ENCODE measurements at places on chromosomes 4 and X.

- peaks cover 7% of the 10 kb centered on the region for H3K36me3 ChIP-seq
- peaks cover 5% of the 10 kb centered on the region for H3K4me1 ChIP-seq
- H3K27ac ChIP-seq = peak overlapping the region; percentile 34
- H3K27me3 ChIP-seq = peaks cover 69% of the 10 kb centered on the region
- DNase-seq = no peak
- H3K4me3 ChIP-seq = no peak overlapping the region
Observed at GRCh38 chr4:4881432-4881831, 22.0 kb downstream of the MSX1 start.

- H3K4me1 ChIP-seq = no peaks in the 10 kb centered on the region
- H3K4me3 ChIP-seq = no peak overlapping the region
- no peak for DNase-seq
- no peaks in the 10 kb centered on the region for H3K36me3 ChIP-seq
- H3K27ac ChIP-seq = no peak overlapping the region
Observed at GRCh38 chrX:109312757-109313156, 169.1 kb downstream of the GUCY2F start.

- no peak overlapping the region for H3K4me3 ChIP-seq
- no peak overlapping the region for H3K27ac ChIP-seq
- H3K36me3 ChIP-seq = peaks cover 3% of the 10 kb centered on the region
- no peaks in the 10 kb centered on the region for H3K4me1 ChIP-seq
- DNase-seq = no peak
Observed at GRCh38 chr4:121299367-121299766, 81.5 kb downstream of the QRFPR start.

GRCh38 chrX:119685225-119686066 lies 7.5 kb downstream of the SEPTIN6 start:
- peaks cover 34% of the 10 kb centered on the region for H3K4me1 ChIP-seq
- H3K36me3 ChIP-seq = no peaks in the 10 kb centered on the region
- no peaks in the 10 kb centered on the region for H3K27me3 ChIP-seq
- peak overlapping the region; percentile 86 for H3K4me3 ChIP-seq
- peak overlapping the region; percentile 98 for H3K27ac ChIP-seq

DNA sequence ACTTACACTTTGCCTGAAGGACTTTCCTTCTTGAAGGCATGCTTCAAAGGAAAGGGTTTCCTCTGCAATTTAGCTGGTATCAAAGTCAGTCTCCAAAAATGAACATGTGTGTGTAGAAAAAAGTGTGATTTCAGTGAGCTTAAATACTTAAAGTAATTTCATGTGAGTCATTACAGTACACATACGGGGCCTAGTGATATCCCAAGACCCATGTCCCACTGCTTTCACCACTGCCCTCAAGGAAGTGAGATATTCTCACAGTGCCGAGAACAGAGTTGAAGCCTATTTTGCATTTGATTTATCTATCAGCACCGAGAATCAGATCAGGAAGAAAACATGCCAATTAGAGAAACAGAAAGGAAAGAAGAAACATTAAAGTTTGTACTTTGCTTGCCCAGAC lies 61.0 kb downstream of the CHST7 start:
- no peak overlapping the region for H3K4me3 ChIP-seq
- no peaks in the 10 kb centered on the region for H3K27me3 ChIP-seq
- H3K36me3 ChIP-seq = no peaks in the 10 kb centered on the region
- H3K27ac ChIP-seq = peak overlapping the region; percentile 27

GRCh38 chr4:84470204-84470785 lies 28.8 kb downstream of the NKX6-1 start:
- no peak for DNase-seq
- no peak overlapping the region for H3K27ac ChIP-seq
- H3K4me1 ChIP-seq = no peaks in the 10 kb centered on the region
- H3K36me3 ChIP-seq = no peaks in the 10 kb centered on the region
- no peak overlapping the region for H3K4me3 ChIP-seq

DNA sequence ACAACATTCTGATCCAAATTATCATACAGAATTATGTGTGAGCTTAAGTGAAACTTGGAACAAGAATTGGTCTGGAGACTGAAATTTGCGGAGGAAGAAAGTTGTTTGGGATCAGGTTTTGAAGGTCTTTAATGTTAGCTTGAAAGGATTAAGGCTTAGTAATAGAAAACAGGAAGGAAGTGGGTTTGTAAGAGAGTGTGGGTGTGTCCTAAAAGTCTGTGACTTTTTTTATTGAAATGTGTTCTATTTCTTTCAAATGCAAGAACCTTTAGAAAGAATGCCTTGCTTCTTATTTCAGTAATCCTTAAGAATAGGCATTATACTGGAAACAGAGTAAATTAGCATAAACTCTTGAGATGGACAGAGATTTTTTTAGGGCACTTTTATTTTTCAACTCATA lies 198.0 kb downstream of the GALNTL6 start:
- H3K4me1 ChIP-seq = no peaks in the 10 kb centered on the region
- no peaks in the 10 kb centered on the region for H3K27me3 ChIP-seq
- no peak overlapping the region for H3K4me3 ChIP-seq
- no peak for DNase-seq

DNA sequence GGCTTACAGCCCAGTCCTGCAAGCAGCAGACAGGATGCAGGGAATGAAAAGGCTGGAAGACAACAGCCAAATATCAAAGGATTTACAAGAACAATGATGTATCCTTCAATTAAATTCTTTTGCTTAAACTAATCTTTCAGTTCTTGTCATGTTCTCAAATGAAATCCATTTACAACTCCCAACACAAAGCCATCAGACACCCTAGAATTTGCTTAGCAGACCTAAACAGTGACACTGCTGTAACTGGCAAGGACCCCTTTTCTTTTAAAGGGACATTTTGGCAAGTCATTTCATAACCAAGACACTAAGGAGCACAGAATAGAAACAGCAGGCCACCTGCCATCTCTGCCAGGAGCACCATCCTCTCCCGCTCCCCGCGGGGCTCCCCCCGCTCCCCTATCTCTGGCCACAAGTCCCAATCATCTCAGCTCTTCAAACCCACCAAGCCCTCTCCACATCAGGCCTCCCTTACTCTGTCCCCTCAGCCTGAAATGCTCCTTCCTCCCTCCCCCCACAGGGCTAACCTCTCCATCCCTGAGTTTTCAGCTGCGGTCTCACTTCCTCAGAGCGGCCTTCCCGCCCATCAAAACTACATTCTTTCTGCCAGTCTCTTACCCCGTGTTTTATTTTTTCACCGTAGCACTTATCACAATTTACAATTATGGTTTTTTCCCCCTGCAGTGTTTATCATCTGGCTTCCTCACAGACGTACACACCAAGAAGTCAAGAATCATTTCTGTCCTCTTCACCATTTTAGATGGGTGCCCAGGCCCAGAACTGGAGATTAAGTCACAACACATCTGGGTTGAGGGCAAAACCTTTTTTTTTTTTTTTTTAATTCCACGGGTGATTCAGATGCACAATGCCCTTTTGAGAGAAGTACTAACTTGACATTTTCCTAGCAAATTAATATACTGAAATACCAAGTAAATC lies 45.8 kb downstream of the TSPAN5 start:
- no peak for DNase-seq
- H3K27ac ChIP-seq = peak overlapping the region; percentile 75
- peaks cover 34% of the 10 kb centered on the region for H3K4me1 ChIP-seq
- H3K36me3 ChIP-seq = no peaks in the 10 kb centered on the region

DNA sequence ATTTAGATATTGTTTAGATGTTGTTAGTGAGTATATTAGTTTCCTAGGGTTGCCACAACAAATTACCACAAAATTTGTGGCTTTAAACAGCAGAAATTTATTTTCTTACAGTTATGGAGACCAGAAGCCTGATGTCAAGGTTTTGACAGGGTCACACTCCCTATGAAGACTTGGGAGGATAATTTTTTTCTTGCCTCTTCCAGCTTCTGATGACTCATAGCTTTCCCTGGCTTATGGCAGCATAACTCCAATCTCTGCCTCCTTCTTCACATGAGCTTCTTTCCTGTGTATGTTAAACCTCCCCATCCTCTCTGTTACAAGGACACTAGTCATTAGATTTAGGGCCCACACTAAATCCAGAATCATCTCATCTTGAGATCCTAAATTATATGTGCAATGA lies 20.9 kb upstream of the RAB40A start:
- H3K36me3 ChIP-seq = no peaks in the 10 kb centered on the region
- H3K27ac ChIP-seq = no peak overlapping the region
- H3K27me3 ChIP-seq = no peaks in the 10 kb centered on the region
- DNase-seq = no peak
- no peak overlapping the region for H3K4me3 ChIP-seq
- no peaks in the 10 kb centered on the region for H3K4me1 ChIP-seq

DNA sequence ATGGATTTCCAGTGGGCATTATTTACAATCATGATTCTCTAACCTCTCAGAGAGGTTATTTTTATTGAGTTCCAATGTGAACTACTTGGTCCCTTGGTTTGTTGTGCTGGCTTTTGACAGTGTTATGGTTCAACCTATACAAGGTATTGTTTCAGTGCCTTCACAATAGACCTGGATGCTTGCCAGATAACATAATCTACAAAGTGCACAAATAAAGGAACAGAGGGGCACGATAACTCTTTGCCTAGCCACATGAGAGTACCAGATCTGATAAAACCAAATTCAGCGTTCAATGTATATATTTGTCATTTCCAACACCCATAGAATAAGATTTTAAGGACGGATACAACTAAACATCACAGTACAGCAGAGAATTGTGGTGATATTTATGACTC lies 120.8 kb downstream of the RASL11B start:
- H3K27me3 ChIP-seq = no peaks in the 10 kb centered on the region
- H3K36me3 ChIP-seq = no peaks in the 10 kb centered on the region
- H3K4me3 ChIP-seq = no peak overlapping the region
- H3K27ac ChIP-seq = no peak overlapping the region
- peaks cover 9% of the 10 kb centered on the region for H3K4me1 ChIP-seq
- DNase-seq = no peak

GRCh38 chr4:36399762-36400353 lies 118.4 kb downstream of the DTHD1 start:
- no peak overlapping the region for H3K4me3 ChIP-seq
- DNase-seq = no peak
- H3K27me3 ChIP-seq = peaks cover 20% of the 10 kb centered on the region
- peak overlapping the region; percentile 61 for H3K27ac ChIP-seq
- H3K4me1 ChIP-seq = peaks cover 3% of the 10 kb centered on the region
- H3K36me3 ChIP-seq = peaks cover 3% of the 10 kb centered on the region

- no peak overlapping the region for H3K27ac ChIP-seq
- no peak for DNase-seq
- peaks cover 72% of the 10 kb centered on the region for H3K27me3 ChIP-seq
- no peak overlapping the region for H3K4me3 ChIP-seq
Observed at GRCh38 chr4:82517043-82517442, 44.7 kb downstream of the TMEM150C start.

DNA sequence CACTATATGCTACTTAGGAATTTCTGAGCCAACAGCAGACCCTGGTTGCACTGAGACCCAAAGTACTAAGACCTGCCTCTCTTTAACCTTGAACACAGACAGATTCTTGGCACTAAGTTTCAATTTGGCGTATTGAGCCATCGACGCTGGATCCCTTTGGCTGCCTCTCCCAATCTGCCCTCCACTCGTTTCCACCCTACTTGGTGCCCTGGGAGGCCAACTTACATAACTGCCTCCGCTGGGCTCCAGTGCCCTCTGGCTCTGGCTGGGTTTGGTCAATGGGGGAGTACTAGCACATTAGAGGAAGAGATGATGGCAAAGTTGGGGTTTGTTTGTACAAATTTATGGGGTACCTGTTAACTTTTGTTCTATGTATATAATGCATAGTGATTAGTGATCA lies 63.5 kb downstream of the TMEM156 start:
- no peaks in the 10 kb centered on the region for H3K27me3 ChIP-seq
- peaks cover 2% of the 10 kb centered on the region for H3K4me1 ChIP-seq
- H3K36me3 ChIP-seq = peaks cover 18% of the 10 kb centered on the region

DNA sequence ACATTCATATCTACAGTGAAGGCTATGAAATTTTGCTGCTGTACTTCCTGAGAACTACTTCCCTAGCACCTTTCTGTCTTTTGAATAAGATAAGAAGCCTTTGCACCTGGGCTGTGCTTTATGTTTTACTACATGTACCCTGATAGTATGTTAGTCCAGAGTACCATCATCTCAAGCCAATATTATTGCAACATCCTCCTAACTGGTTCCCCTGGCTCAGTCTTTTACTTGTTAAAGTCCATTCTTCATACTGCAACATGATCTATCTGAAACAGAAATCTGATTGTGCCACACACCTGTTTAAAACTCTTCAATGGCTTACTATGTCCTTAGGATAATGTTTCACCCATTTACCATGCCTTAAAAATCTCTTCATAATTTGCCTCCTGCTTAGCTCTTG lies 102.3 kb downstream of the AGTR2 start:
- H3K36me3 ChIP-seq = no peaks in the 10 kb centered on the region
- no peaks in the 10 kb centered on the region for H3K4me1 ChIP-seq
- no peaks in the 10 kb centered on the region for H3K27me3 ChIP-seq
- H3K27ac ChIP-seq = no peak overlapping the region

- no peak overlapping the region for H3K27ac ChIP-seq
- H3K4me1 ChIP-seq = peaks cover 2% of the 10 kb centered on the region
- peak overlapping the region; percentile 4 for H3K4me3 ChIP-seq
Observed at GRCh38 chr4:152259866-152260265, 276.0 kb downstream of the FBXW7 start.

- no peaks in the 10 kb centered on the region for H3K27me3 ChIP-seq
- no peaks in the 10 kb centered on the region for H3K36me3 ChIP-seq
- H3K4me3 ChIP-seq = no peak overlapping the region
- no peak overlapping the region for H3K27ac ChIP-seq
- H3K4me1 ChIP-seq = no peaks in the 10 kb centered on the region
Observed at GRCh38 chr4:176833400-176834175, 40.9 kb upstream of the VEGFC start.

DNA sequence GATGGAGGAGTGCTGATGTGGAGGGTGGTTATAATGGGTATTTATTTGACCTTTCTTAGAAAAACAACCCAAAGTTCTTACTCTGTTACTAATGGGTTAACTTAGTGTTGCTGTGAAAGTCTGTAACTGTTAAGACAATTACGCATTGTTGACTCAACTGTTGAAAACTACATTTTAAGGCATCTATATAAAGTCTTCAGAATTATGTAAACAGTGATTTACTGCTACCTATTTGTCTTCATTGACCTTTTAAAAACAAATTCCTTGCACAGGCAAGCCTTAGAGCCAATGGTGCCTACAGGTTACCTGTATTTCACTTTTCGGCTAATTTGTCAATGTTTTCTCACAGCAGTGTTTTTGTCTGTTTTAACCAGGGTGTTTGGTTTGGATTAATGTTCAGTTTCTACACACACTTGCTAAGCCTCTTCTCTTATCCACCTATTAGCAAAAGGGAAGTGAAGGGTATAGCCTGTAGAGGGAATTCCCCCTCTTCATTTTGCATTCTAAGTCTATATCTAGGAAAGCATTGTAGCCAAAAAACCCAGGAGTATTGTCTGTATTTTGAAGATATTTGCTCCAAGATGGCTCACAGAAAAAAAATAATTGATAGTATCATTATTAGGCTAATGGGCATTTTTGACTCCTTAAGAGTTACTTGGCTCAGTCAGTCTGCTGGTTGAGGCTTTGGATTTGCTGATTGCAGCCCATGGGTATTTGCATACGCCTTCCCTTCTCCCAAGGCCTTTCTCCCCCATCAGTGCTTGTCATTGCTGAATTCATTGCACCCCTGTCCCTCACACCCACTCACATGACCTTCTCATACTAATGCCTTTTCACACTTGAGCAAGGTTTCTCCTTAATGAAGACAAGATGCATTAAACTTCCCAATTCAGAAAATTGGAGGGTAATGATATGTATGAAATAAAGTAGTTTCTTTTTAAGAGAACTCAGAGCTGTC lies 30.5 kb downstream of the AFF1 start:
- H3K27me3 ChIP-seq = no peaks in the 10 kb centered on the region
- H3K36me3 ChIP-seq = peaks cover 2% of the 10 kb centered on the region
- H3K4me3 ChIP-seq = no peak overlapping the region
- H3K4me1 ChIP-seq = peaks cover 12% of the 10 kb centered on the region

Measured in T-helper 17 cell (primary cell).